Activated T-cell treated with anti-CD3 and anti-CD28 coated beads, Interleukin-2, amount 50 U/mL, for 24 hours (primary cell): ENCODE measurements at places on chromosomes 1 and 21.

GRCh38 chr1:2355373-2356261 is 35.7 kb downstream of the MORN1 start:
- no peak for DNase-seq

DNA sequence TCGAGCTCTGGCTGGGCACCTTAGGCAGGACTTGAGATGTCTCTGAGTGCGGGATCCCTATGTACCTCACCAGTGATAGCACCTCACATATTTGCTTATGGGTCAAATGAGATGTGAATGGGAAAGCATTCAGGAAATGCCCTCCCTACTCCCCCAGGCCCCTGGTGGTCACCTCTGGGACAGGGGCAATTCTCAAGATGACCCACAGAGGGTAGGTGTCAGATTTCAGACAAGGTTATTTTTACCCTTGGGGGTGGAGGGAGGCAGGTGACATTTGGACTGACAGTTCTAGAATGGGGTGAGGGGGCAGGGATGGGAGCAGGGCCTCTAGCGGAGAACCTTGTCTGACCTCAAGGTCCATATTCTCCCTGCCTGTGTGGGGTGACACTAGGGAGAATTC is 27.1 kb downstream of the ACOT11 start:
- no peak for DNase-seq

DNA sequence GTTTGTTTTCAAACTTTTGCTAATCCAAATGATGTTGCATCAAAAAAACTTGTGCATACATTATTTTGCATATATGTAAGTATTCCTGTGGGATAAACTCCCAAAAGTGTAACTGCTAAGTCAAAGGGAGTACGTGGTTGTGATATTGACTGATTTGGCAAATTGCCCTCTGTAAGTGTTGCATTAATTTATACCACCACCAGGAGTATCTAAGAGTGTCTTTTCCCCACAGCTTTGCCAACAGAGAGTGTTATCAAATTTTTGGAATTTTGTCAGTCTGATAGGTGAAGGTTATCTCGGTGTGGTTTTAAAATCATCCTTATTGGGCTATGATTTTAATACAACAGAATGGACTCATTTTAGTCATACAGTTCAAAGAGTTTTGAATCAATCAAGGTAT is 30.1 kb upstream of the PARP1 start:
- DNase-seq = no peak

DNA sequence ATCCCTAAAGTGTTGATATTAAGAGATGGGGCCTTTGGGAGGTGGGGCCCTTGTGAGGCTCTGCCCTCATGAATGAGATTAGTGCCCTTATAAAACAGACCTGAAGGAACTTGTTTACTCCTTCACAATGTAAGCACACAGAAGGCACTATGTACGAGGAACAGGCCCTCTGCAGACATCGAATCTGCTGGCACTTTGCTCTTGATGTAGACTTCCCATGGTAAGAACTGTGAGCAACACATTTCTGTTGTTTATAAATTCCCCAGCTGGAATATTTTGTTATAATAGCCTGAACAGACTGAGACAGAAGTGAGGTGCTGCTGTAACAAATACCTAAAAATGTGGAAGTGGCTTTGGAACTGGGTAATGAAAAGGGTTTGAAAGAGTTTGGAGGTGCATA is 193.2 kb downstream of the TGFB2 start:
- no peak for DNase-seq

DNA sequence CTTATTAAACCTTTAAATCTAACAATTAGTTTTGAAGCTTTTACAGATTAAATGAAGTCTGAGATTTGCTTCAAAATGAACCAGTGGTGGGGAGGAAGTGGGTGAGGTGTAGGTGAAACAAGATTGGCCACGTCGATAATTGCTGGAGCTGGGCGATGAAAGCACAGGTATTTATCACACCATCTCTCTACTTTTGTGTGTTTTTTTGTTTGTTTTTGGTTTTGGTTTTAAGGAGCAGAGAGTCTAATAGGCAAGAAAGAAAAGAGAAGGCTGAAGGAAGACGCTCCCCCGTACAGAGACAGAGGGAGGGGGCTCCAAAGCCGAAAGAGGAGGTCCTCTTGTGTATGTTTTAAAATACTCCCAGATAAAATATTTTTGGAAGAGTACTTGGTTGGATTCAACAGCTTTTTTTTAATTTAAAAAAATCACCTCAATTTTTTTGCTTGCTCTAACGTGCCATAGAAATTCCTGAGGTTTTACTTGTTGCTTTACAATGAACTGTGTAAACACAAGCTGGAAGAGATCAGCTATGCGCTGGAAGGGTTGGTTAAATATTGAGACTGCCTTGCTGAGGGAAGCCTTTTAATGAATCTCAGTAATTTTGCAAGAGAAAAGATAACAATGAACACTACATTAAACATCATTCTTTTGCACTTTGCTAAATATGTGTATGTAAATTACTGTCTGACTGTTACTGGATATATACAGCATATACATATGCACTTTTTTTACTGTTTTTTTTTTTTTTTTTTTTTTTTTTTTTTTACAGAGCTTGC is 6.7 kb upstream of the LGALS8 start:
- DNase-seq = no peak

DNA sequence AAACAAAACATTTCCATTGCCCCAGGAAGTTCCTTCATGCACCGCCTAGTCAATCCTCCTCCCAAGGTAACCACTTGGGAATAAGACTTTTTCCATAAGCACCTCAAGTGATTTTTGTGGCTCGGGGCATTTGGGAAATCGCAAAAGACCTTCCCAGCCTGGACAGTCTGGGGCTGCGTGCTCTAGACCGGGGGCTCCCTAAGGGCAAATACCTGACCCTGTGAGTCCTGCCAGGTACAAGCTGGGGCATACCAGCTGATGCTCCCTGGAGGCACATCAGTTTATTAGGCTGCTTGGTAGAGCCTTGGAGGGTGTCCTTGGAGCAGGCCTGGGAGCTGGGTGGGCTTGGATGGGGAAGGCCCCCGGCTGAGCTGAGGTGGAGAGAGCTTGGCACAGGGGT is 34.4 kb downstream of the ALPL start:
- no peak for DNase-seq

- no peak for DNase-seq
These were observed 35.6 kb downstream of the ADARB1 start for GRCh38 chr21:45109831-45110492.

- no peak for DNase-seq
These were observed 261.2 kb downstream of the GRIK1 start for GRCh38 chr21:29678626-29679025.

GRCh38 chr1:31410871-31411270 is 2.1 kb upstream of the SERINC2 start:
- no peak for DNase-seq

GRCh38 chr1:205998457-205999241 is 4.5 kb downstream of the RAB7B start:
- DNase-seq = no peak

- no peak for DNase-seq
These were observed 20.9 kb upstream of the RNF11 start for GRCh38 chr1:51215169-51215568.

GRCh38 chr1:157626099-157626498 is 28.2 kb upstream of the FCRL4 start:
- no peak for DNase-seq

- DNase-seq = no peak
These were observed at the start of gene SH2D1B for GRCh38 chr1:162412002-162412401. Gene SH2D1B, minus strand, starts transcription at chr1:162412136. Its CDS starts 120 bp downstream, at chr1:162412016.

GRCh38 chr1:43235040-43235439 is 34.7 kb upstream of the TMEM125 start:
- DNase-seq = no peak

- DNase-seq = peak; percentile 66
These were observed 19.5 kb downstream of the UBASH3A start for GRCh38 chr21:42423197-42423675.

- DNase-seq = no peak
These were observed 17.2 kb downstream of the PKN2 start for GRCh38 chr1:88701275-88701674.

GRCh38 chr1:108851567-108851966 is 5.3 kb downstream of the AKNAD1 start:
- no peak for DNase-seq

DNA sequence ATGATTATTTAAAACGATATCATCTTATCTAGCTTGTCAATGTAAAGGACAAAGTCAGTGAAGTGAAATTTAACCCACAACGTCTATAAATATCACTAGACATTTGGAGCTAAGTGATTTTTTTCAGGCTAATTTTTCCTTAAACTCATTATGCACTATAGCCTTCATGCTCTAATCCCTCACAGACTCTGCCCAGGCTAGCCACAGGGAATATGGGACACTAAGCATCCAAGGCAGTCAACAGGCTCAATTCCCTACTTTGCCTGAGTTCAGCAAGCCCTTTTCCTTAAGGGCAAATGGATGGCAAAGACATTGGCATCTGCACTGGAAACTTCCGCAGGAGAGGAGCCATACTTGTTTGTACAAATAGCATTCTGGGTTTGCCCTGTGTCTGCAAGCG is 577.0 kb downstream of the LMO4 start:
- DNase-seq = no peak

GRCh38 chr1:154423304-154423987 is 18.3 kb downstream of the IL6R start:
- no peak for DNase-seq

- no peak for DNase-seq
These were observed 210.5 kb upstream of the SPAG17 start for GRCh38 chr1:118395430-118395991.

GRCh38 chr1:47468709-47469389 is 31.0 kb downstream of the FOXD2 start:
- no peak for DNase-seq

DNA sequence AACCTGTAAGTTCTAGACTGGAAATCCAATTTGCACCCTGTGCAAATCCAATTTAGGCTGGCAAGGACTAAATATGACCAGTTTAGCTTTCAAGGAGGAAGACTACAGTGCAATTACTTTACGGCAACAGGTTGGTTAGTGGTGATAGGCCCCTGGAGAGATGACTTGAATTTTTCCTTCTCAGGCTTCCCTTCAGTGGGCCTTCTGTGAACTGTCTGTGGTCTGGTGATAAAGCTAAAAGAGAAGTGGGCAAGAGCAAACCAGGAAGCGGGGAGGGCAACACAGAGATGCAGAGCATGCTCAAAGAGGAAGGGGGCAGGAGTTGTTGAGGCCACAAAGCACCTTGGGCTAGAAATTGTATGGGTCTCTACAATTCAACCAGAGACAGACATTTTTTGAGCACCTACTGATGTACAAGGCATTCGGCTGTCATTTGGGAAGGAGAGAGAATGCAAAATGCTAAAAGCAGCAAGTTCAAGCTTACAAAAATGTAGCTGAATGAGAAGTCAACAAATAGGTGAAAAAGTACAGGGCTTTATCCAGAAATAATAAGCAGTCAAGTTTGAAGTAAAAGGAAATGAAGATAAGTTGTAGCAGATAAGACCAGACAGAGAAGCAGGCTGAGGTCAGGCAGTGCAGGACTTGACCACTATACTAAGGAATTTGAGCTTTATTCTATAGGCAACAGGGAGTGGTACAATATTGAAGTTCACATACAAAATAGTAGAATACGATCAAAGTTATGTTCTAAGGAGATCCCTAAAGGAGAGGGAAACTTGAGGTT is 23.9 kb downstream of the INPP5B start:
- DNase-seq = no peak

DNA sequence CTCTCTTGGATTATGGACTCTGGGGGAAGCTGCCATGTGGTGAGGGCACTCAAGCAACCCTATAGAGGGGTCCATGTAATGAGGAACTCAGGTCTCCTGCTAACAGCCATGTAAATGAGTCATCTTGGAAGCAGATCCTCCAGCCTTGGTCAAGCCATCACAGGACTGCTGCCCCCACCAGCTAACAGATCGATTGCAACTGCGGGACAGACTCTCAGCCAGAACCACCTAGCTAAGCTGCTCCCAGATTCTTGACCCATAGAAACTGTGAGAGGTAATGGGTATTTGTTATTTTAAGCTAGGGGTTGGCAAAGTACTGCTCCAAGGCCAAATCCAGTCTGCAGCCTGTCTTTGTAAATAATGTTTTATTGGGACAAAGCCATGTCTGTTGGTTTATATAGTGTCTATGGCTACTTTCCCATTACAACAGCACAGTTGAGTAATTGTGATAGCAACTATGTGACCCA is 27.6 kb upstream of the MAP3K7CL start:
- no peak for DNase-seq

DNA sequence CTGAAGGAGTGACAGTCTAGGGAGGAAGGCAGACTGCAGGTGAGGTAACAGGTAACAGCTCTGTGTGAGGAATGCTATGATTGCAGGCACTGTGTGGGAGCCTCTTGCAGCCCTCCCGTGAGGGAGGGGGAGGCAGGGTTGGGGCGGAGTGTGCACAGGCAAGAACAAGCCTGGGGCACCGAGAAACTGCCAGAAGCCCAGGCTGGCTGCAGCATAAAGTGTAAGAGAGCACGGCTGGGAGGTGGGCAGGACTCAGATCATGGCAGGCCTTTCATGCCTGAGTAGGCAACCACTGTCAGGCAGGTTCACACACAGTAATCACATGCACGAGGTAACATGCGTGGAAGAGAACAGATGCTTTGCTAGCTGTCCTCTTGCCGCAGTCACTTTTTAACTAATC is 11.3 kb upstream of the RHEX start:
- DNase-seq = no peak

DNA sequence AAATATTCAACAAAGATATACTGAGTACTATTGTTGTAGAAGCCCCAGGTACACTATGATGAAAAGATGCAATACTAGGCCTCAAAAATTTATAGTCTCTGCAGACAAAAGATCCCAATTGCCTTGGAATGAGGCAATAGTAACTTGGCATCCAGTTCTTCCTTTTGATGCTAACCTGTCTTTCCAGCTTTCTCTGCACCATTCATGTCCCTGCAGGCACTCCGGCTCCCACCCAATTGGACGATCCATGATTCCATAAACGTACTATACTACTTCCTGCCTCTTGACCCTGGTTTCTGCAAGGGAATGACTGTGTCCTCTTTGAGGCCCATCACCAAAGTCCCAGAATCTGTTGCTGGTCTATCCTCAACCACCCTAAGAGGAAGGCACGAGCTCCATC is 8.0 kb upstream of the TAGLN2 start:
- DNase-seq = no peak

GRCh38 chr1:245551536-245551935 is 396.8 kb downstream of the KIF26B start:
- DNase-seq = no peak

- DNase-seq = no peak
These were observed 24.3 kb upstream of the KCNE1 start for GRCh38 chr21:34536311-34536710.

DNA sequence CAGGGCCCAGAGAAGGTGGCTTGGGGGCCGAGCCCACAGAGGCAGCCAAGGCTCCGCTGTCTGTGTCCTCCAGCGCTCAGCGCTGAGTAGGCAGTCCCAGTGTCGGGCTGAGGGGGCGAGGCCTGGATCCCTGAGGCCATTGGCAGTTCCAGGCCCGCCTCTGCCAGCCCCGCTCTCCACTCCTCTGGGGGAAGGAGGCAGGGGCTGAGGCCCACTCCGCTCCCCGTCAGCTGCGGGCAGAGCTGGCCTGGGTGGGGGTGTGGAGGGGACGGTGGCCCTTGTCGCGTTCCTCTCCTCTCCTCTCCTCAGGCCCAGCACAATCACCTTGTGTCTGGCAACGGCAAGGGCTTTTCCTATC is 132.8 kb downstream of the CASZ1 start:
- no peak for DNase-seq
